ENCODE measurements at places on chromosomes 7 and 10. TPM values are rescaled to one million over a fixed set of nuclear protein-coding genes. Genes with fewer than 3 reads are reported as not detected.

The EGR2 gene
- polyA plus RNA-seq: 0.15 TPM

The PTF1A gene
- polyA plus RNA-seq: not detected

- no peaks in the 10 kb centered on the region for H3K4me1 ChIP-seq
- no peak for DNase-seq
- H3K4me3 ChIP-seq: no peak overlapping the region
- H3K27ac ChIP-seq: no peak overlapping the region
- H3K36me3 ChIP-seq: no peaks in the 10 kb centered on the region
Measured at GRCh38 chr10:54826994-54827560, 26.0 kb upstream of the PCDH15 start.

DNA sequence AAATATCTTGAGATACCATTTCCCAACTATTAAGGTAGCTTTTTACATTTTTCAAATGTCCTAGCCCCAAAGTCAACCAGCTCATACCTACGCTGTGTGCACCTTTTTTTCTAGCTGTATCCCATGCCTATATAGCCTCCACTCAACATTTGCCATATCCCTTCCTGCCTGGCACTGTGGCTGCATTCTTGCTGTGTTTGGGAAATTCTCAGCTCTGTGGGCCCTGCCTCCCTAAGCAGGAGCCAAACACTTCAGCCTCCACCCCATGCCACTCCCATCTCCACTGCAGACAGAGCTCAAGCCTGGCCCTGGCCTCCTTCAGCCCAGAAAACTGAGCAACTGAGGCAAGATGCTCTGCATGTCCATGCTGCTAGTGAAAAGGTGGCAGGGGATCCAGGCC is 141.3 kb downstream of the RAB11FIP2 start:
- DNase-seq: no peak
- H3K36me3 ChIP-seq: no peaks in the 10 kb centered on the region
- no peak overlapping the region for H3K27ac ChIP-seq

The DPP6 gene
- polyA plus RNA-seq: not detected

DNA sequence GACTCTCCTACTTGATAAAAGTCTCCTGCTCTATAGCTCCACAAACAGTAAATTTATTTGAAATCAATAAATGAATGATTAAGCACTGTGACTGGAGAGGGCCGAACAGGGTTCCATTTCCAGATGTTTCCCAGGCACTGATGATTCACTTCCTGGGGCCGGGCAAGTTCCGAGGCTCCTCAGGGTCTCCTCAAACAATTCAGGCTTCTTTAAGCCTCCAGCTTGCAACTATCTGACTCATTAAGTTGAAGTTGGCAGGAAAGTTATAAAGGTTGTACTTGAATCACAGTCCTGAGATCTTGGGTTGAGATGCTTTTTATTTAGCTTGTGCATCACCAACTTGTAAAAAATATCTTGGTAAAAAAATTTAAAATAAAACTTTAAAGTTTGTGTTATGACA is 612.9 kb downstream of the DNAJB6 start:
- no peak overlapping the region for H3K4me3 ChIP-seq
- H3K36me3 ChIP-seq: no peaks in the 10 kb centered on the region
- no peak for DNase-seq
- H3K27ac ChIP-seq: no peak overlapping the region
- H3K27me3 ChIP-seq: no peaks in the 10 kb centered on the region
- H3K4me1 ChIP-seq: peaks cover 10% of the 10 kb centered on the region

DNA sequence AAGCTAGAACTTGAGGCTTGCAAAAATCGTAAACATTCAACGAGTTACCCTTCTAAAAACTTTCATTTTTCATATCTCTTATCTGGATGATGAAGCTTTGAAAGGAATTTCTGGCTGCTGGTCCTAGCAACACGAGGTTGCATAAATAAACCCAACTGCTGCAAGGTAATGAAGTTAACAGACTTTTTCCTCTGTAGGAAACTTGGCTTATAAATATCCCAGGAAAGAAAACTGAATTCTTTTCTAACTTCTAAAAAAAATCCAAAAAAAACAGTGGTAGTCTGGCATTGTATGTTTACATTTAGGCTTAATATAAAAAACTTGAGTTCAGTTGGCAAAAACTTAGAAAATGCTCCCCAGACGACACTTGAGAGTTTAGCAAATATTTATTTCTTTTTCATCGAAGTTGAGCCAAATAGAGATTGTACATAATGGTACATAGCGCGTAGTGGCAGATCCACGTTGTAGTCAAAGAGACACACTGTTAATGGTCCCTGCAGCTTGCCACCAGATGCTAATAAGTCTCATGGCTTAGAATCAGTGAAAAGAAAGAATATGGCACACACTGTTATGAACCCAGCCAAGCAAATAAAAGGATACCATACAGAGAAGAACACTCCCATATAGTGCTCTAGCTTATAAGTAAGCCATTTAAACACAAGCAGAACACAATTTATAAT is 200.3 kb upstream of the PCLO start:
- no peaks in the 10 kb centered on the region for H3K4me1 ChIP-seq
- no peak overlapping the region for H3K27ac ChIP-seq
- H3K36me3 ChIP-seq: no peaks in the 10 kb centered on the region
- no peaks in the 10 kb centered on the region for H3K27me3 ChIP-seq
- no peak for DNase-seq

The MRPS17 gene
- 15.9 TPM for polyA plus RNA-seq

GRCh38 chr7:101527844-101528667 is 101.0 kb downstream of the MYL10 start:
- no peaks in the 10 kb centered on the region for H3K36me3 ChIP-seq
- no peak overlapping the region for H3K27ac ChIP-seq
- no peak overlapping the region for H3K4me3 ChIP-seq
- H3K27me3 ChIP-seq: no peaks in the 10 kb centered on the region
- no peaks in the 10 kb centered on the region for H3K4me1 ChIP-seq

DNA sequence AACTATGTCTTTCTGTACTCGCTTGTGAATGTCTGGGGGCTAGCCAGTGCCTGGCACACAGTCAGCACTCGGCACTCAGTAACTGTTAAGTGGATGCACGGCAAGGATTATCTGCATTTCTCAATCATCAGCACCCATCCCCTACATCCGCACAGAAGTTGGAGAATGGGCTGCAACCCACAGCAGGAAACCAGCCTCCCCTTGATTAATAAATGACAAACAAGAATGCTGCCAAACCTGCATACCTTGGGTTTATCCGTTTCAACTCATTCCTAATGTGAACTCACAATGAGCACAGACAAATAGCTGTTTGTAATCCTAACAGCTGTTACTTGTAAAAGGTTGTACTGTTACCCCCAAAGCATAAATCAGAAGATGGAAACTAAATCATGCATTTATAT is 28.9 kb downstream of the PPP1R3C start:
- DNase-seq: no peak
- peaks cover 38% of the 10 kb centered on the region for H3K4me1 ChIP-seq
- no peak overlapping the region for H3K27ac ChIP-seq
- H3K36me3 ChIP-seq: no peaks in the 10 kb centered on the region
- no peaks in the 10 kb centered on the region for H3K27me3 ChIP-seq
- H3K4me3 ChIP-seq: no peak overlapping the region

DNA sequence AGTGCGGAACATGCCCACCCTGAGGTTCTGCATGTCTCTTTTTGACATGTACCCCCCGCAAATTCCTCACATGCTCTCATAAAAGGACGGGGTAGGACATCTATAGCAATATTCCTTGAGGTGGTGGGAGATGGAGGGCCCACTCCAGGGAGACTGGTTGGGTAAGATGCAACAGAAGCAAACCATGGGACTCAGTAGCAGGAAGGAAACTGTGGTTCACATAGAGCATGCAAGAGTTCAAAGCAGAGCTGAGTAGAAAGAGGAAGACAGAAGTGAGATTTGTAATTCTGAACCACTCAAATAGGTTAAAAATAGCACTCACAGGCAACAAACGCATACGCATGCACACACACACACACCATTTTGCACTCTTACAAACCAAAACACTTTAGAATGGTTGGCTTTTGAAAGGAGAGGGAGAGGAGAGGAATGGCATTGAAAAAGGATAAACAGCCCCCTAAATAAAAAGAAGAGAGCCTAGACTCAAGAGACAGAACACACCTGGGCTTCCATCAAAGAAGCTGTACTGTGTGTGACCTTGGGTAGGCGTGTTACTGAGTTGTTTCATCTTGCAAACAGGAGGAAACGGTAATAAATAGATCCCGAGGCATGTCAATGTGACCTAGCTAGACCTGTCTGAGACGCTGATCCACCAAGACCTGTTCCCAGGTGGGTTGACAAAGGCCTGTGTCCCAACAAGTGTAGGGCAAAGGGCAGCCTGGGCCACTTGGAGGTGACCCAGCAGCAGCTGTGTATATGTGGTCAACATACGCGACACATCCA is 77.6 kb upstream of the LRRC4 start:
- H3K27me3 ChIP-seq: peaks cover 41% of the 10 kb centered on the region
- H3K36me3 ChIP-seq: no peaks in the 10 kb centered on the region
- no peak overlapping the region for H3K4me3 ChIP-seq
- no peak for DNase-seq
- no peaks in the 10 kb centered on the region for H3K4me1 ChIP-seq

The PTPRZ1 gene
- polyA plus RNA-seq: not detected

DNA sequence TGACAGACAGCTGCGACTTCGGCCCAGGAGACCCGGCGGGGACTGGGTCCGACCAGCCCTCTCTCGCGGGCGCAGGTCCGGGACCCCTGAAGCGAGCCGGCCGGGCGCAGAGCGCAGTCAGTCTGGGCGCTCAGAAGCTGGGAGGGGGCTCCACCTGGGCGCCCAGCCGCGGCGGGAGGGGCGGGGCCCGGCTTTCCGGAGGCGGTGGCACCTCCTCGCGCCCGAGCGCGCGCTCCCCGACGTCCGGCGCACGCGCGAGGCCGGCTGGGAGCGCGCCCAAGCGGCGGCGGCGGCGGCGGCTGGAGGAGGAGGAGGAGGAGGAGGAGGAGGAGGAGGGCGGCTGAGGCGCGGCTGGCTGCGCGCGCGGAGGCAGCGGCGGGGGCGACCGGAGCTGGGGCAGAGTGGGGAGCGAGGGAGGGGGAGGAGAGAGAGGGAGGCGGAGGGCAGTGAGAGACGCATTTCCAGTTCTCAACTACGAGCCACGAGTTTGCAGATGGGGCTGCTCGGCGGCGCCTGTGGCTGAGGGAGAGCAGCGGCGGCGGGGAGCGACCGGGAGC is at the start of gene PALS2:
Gene PALS2, plus strand, starts transcription at position 456 of the 557 bp plus-strand sequence. CDS start 50,216 bp downstream, outside the sequence.
- no peaks in the 10 kb centered on the region for H3K27me3 ChIP-seq
- H3K4me1 ChIP-seq: peaks cover 29% of the 10 kb centered on the region
- H3K36me3 ChIP-seq: no peaks in the 10 kb centered on the region
- H3K4me3 ChIP-seq: peak within 1 kb of the TSS; percentile 78
- DNase-seq: peak; percentile 29

GRCh38 chr10:96656839-96657238 is 63.5 kb downstream of the PIK3AP1 start:
- H3K4me1 ChIP-seq: peaks cover 39% of the 10 kb centered on the region
- no peak overlapping the region for H3K27ac ChIP-seq
- no peaks in the 10 kb centered on the region for H3K36me3 ChIP-seq
- no peak for DNase-seq

The HECTD2 gene
- polyA plus RNA-seq: 3.2 TPM

GRCh38 chr10:96536129-96536528 is 22.4 kb upstream of the TLL2 start:
- H3K4me1 ChIP-seq: peaks cover 24% of the 10 kb centered on the region
- no peaks in the 10 kb centered on the region for H3K27me3 ChIP-seq
- peaks cover 3% of the 10 kb centered on the region for H3K36me3 ChIP-seq
- no peak overlapping the region for H3K4me3 ChIP-seq

DNA sequence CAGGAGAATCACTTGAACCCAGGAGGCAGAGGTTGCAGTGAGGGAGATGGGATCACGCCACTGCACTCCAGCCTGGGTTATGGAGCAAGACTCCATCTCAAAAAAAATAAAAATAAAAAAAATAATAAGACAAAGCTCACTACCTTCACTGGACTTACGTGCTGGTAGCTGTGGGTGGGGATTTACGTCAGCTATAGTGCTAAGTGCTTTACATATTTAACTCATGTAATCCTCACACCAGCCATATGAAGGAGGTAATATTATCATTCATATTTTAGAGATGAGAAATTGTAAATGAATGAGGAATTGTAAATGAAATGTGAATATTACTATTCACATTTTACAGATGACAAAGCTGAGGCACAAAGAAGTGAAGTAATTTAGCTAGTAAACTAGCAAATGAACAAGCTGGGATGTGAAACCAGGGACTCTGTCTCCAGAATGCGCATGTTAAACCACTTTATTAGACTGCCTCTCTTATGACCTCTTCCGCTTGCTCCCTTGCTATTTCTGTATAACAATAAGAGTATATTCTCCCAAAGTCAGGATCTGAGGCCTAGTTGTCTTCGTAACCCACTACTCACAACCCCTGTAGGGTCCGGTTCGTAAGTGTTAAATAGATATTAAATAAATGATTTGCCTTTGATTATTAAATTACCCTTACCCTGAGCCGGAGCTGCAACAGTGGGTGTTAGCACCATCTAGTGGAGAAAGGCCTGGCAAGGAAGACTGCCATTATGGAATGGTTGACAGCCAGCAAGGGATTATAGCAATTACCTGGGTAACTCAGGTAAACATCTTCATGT is 70.2 kb downstream of the HTR7 start:
- H3K4me1 ChIP-seq: no peaks in the 10 kb centered on the region
- H3K27ac ChIP-seq: no peak overlapping the region
- H3K27me3 ChIP-seq: no peaks in the 10 kb centered on the region
- no peaks in the 10 kb centered on the region for H3K36me3 ChIP-seq
- no peak overlapping the region for H3K4me3 ChIP-seq

- no peaks in the 10 kb centered on the region for H3K36me3 ChIP-seq
- no peaks in the 10 kb centered on the region for H3K27me3 ChIP-seq
- DNase-seq: no peak
- no peak overlapping the region for H3K27ac ChIP-seq
Measured at GRCh38 chr7:145732521-145732920, 384.1 kb upstream of the CNTNAP2 start.

The COL28A1 gene
- 0.15 TPM for polyA plus RNA-seq

GRCh38 chr7:24966802-24967201 is 13.2 kb downstream of the OSBPL3 start:
- H3K27me3 ChIP-seq: no peaks in the 10 kb centered on the region
- no peak overlapping the region for H3K27ac ChIP-seq
- peaks cover 40% of the 10 kb centered on the region for H3K4me1 ChIP-seq
- no peaks in the 10 kb centered on the region for H3K36me3 ChIP-seq
- no peak for DNase-seq

- peaks cover 34% of the 10 kb centered on the region for H3K4me1 ChIP-seq
- H3K4me3 ChIP-seq: no peak overlapping the region
- H3K27me3 ChIP-seq: no peaks in the 10 kb centered on the region
- DNase-seq: no peak
Measured at GRCh38 chr7:24922099-24922773, 57.7 kb downstream of the OSBPL3 start.

The GBF1 gene
- 17.1 TPM for polyA plus RNA-seq

The NPSR1 gene
- polyA plus RNA-seq: not detected

The DNAAF5 gene
- polyA plus RNA-seq: 11.9 TPM

The PDE6C gene
- polyA plus RNA-seq: not detected
